Subcutaneous preadipocyte (primary cell): ENCODE measurements at places on chromosomes 1 and 21. TPM values are rescaled to one million over a fixed set of nuclear protein-coding genes. Genes with fewer than 3 reads are reported as not detected.

SPATA46 gene
- total RNA-seq: not detected in 2 replicates

RUSC1 gene
- 11.0 and 18.6 TPM in 2 replicates for total RNA-seq

FALEC gene
- not detected in 2 replicates for total RNA-seq

FPGT gene
- total RNA-seq: 13.5 and 14.0 TPM in 2 replicates

KLHL20 gene
- total RNA-seq: 18.7 and 19.2 TPM in 2 replicates

MFAP2 gene
- total RNA-seq: 40.7 and 44.5 TPM in 2 replicates

PERM1 gene
- not detected in 2 replicates for total RNA-seq

HYI gene
- 5.1 and 16.0 TPM in 2 replicates for total RNA-seq

STUM gene
- under 0.01 and 0.37 TPM in 2 replicates for total RNA-seq

DCDC2B gene
- not detected in 2 replicates for total RNA-seq

HSD3B1 gene
- not detected in 2 replicates for total RNA-seq

LCE2B gene
- not detected in 2 replicates for total RNA-seq

EPS8L3 gene
- not detected in 2 replicates for total RNA-seq

PDZK1IP1 gene
- total RNA-seq: not detected in 2 replicates

ZNF648 gene
- not detected in 2 replicates for total RNA-seq

STK40 gene
- 9.2 and 10.4 TPM in 2 replicates for total RNA-seq

GCSAML gene
- not detected in 2 replicates for total RNA-seq

LRRC52 gene
- total RNA-seq: not detected in 2 replicates

SPRR2E gene
- total RNA-seq: not detected in 2 replicates

MAGOH gene
- total RNA-seq: 22.8 and 23.3 TPM in 2 replicates

GBP1 gene
- total RNA-seq: 13.9 and 14.0 TPM in 2 replicates

SERTAD4 gene
- total RNA-seq: under 0.01 and 0.20 TPM in 2 replicates

MEX3A gene
- 0.73 and 1.2 TPM in 2 replicates for total RNA-seq

CLEC20A gene
- not detected in 2 replicates for total RNA-seq

AQP10 gene
- not detected in 2 replicates for total RNA-seq

SPATA17 gene
- 0.98 and 1.1 TPM in 2 replicates for total RNA-seq

DNAJC28 gene
- total RNA-seq: 0.39 and 0.73 TPM in 2 replicates

FAM110D gene
- total RNA-seq: not detected in 2 replicates

AMPD1 gene
- total RNA-seq: not detected in 2 replicates

RAD54L gene
- total RNA-seq: 4.0 and 7.2 TPM in 2 replicates
